ENCODE measurements at places on chromosomes 16 and 17.
A peak's percentile ranks its signal among the peaks of the same experiment; 100 is the strongest.

DNA sequence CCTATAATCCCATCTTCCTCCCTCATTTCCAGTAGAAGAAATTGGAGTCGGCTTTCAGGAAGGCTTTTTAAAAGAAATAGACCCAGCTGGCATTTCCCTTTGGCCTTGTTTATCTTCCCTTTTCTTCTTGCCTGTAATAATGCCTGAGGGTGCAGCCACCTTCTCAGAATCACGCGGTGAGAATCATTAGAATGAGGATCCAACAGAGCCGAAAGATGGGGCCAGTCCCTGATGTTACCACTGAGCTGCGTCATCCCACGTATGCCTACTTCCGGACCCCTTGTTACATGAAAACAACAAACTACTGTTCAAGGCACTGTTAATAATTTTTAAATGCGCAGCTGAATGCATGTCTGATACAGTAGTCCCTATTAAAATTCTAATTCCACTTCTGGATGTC lies 24.1 kb downstream of the SDR42E1 start:
- DNase-seq: no peak

DNA sequence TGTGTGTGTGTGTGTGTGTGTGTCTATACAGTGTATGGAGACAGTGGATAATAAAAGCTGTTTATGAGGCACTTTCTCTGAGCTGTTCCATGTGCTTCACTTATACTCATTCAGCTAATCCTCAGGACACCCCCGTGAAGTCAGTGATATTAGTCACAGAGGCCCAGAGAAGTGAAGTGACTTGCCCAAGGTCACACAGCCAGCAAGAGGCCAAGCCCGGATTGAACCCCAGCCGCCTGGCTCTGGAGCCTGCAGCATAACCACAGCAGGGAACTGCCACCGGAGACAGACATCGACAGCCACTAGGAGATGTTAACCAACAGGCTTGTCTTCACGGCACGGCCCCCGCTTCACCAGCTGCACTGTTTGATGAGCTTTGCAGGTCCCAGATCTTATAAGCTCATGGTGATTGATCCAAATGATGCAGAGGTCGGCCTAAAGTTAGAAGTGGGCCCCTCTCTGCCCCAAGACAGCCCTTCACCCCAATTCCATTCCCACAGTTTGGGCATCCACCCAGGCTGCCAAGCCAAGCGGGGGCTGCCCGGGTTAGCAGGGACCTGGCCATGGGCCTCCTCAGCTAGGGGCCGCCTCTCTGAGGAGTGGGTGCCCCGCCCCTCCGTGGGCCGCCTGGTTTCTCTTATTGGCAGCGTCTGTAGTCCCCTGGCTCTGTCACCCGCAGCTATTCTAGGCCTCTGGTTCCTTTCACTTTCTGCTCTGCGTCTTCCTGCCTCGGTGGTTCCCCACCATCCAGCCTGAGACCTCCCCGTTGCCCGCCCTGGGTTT lies 30.9 kb downstream of the SOCS1 start:
- DNase-seq: no peak

DNA sequence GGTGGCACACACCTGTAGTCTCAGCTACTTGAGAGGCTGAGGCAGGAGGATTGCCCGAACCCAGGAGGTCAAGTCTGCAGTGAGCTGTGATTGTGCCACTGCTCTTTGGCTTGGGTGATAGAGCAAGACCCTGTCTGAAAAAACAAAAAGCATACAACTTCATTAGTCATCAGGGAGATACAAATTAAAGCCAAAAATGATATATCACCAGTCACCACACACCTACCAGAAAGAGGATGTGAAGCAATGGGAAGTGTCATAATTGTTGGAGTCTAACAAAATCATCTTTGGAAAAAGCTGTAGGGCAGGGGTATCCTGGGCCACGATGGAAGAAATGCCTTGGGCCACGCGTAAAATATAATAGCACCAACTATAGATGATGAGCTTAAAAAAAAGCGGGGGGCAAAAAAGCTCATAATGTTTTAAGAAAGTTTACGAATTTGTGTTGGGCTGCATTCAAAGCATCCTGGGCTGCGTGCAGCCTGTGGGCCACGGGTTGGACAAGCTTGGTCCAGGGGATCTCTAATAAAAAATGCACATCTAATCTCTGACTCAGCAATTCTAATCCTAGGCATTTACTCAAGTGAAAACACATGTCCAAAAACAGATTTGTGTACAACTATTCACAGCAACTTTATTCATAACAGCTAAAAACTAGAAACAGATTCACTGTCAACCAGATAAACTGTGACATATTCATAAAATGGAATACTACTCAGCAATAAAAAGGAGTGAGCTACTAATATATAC lies 65.9 kb downstream of the HIC1 start:
- DNase-seq: peak; percentile 72

GRCh38 chr17:6555331-6556120 lies 829 bp downstream of the PITPNM3 start:
- DNase-seq: no peak

- DNase-seq: no peak
Observed at GRCh38 chr17:72122010-72122764, 1.4 kb downstream of the SOX9 start.

DNA sequence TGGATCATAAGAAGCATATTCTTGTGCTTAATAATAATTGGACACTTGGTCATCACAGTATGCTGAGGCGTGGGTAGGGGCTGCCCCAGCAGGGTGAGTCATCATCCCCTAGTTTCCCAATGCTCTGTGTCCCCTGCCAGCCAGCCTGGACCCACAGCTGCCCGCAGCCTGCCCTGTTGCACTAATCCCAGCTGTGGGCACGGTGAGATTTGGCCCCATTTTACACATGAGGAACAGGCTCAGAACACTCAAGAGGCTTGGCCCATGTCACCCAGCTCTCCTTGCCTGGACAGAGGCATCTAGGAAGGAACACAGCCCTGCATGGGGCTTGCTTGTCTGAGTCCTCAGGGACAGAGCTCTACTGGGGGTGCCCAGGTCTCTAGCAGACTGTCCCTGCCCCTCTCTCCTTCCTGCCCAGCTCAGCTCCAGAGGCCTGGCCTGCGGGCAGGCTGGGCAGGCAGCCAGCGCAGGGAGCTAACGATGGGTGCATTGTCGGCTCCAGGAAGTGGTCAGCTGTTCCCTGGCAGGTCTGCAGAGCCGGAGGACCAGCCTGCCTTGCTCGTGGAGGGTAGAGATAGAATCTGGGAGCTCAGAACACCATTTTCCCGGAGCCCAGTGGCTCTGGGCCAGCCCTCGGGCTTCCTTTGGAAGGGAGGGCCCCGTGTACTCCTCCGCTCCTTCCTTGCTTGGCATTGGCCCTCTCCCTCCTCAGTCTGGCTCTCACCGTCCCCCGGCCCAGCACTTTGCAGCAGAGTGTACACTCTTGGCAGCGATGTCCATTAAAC lies 189.4 kb downstream of the RAB11FIP4 start:
- peak; percentile 60 for DNase-seq

DNA sequence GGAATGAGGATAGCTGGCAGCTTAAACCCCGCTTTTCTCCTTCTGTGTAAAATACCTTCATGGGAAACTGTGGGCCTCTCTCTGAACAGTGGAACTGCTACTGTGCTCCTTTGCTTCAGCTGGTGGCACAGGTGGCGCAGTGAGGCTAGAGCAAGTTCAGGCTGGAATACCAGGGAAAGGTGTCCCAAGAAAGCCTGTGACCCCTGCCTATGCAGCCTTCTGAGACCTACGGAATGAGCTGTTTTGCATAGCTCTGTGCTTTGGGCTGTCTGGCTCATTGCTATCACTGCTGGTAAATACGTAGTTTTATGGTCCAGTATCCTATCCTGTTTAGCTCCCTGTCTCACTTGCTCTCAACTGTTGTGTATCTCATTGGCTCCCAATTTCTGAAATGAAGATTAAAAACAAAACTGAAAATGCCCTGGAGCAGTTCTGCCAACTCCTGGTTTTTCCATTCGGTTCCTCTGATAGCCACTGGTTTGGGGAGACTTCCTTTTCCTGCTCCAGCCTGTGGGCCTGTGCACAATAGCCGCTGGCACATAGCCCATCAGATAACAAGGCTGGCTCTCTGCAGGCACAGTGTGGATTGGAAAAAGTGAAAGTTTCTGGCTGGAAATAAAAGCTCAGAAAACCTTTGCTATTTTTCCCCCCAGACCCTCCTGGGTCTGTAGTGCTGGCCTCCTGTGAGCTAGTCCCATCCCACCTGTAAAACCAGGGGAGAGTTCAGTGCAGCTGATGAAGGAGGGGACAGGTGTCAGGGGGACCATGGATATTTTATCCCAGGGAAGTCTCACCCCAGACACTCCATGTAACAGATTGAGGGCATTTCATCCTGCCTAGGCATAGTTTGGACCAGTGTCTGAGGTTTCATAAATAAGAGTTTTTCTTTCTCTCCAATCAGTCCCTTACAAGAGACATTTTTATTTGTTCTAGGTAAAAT lies 24.0 kb downstream of the LIMD2 start:
- DNase-seq: peak; percentile 58

DNA sequence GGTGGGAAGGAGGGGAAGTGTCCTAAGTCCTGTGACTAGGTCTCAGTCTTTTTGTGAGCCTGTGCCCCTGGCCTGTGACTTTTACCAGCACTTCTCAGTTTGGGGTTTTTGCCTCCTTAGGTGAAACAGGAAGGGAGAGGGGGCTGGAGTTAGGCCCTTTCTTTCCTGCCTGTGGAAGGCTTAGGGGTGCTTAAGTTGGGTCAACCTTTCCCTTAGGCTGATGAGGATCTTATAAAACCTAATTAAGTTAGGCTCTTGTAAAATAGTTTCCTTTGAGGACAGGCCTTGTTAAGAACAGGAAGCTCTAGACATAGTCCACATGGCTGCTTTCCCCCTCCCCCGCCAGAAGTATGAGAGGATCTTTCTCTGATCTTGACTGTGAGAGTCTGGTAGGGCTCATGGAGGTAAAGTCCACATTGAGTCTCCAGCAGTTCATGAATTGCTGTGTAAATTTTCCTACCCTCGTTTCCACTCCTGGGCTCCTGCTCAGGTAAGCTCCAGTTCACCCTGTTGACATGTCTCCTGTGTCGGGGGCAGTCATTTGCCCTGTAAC lies 17.0 kb upstream of the DNASE1 start:
- no peak for DNase-seq

GRCh38 chr16:86680162-86680561 lies 101.8 kb downstream of the FOXL1 start:
- no peak for DNase-seq

DNA sequence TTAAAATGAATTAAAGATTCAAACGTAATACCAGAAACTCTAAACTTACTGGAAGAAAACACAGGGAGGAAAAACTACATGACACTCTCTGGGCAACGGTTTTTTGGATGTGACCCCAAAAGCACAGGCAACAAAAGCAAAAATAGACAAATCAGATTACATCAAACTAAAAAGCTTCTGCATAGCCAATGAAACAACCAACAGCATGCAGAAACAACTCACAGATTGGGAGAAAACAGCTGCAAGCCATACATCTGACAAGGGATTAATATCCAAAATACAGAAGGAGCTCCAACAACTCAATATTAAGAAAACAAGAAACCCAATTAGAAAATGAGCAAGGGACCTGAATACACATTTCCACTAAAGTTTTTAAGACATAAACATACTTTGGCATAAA lies 69.2 kb upstream of the ALOX12 start:
- peak; percentile 39 for DNase-seq

- no peak for DNase-seq
Observed at GRCh38 chr16:56226187-56226586, 34.9 kb downstream of the GNAO1 start.

DNA sequence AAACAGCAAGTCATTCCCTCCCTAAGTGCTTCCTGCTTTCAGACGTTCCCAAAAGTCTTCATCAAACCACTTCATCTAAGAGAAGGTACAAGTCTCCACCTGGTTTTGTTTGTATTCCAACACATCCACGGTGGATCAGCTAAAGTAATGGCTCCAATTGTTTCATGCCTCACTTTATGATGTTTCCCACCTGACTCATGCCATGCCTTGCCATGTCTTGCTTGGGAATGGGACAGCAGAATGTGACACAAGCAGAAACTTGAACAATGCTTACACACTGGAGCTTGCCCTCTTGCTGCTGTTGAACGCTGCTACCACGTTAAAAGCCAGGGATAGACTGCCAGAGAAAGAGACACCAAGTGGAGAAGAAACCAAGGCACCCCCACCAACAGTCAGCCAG lies 43.8 kb downstream of the MYH10 start:
- DNase-seq: no peak

GRCh38 chr17:40559954-40560591 lies 5.2 kb downstream of the CCR7 start:
- peak; percentile 88 for DNase-seq

- no peak for DNase-seq
Observed at GRCh38 chr17:9811086-9811485, 10.8 kb downstream of the GSG1L2 start.

Measured in fibroblast of the conjunctiva (primary cell).